AG10803 (cell line): ENCODE measurements at places on chromosomes 1 and 21.

- no peak for DNase-seq
Measured at GRCh38 chr1:201395936-201396335, 3.2 kb downstream of the LAD1 start.

DNA sequence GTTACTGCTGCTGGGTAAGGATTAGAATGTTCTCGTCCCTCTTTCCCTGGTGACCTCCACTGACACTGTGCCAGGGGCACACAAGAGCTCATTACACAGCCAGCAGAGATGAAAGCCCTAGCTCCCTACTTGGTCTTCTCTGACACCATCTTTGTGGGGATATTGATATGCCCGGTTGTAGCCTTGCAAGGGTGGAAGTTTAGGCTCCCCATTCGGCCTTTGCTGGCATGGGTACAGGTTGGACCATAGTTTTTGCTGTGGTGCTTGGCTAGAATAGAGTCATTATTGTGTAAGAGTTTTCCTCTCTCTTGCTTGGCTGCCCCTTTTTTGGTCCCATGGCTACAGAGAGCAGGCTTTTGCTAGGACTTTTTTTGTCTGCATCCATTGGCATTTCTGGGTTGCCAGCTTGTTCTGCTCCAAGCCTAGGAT, 12.3 kb downstream of the RAB4A start:
- DNase-seq = no peak

DNA sequence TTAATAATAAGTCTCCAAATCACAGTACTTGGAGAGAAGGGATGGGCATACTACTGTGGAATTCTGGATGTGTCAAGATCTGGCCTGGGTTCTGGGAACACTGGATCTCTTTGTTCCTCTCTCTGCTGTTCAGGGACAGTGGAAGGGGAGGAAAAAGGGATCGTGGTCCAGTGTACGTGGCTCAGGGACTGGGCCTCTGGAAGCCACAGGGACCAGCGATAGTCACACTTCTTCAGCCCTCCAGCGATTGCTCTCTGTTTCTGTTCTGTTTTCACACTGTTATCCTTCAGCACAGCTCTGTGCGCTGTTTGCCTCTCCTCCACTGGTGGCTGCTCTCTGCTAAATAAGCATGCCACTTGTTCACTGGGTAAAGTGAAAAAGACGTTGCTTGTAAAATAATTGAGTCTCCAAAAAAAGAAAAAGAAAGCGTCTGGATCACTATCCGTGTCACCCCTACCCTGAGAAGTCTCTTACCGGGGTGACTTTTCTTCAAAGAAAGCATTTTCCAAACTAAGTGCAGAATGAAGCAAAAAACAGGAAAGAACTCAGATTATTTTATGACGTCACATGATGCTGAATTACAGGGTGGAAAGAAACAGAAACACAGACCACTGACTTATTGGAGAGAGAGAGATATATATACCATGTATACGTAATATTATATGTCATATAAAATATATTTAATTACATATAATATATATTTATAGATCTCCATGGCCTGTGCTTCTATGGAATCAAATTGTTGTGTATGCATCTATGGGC, 279.4 kb downstream of the RGS7 start:
- DNase-seq = no peak

GRCh38 chr1:23751050-23751814, 8.0 kb downstream of the ELOA start:
- DNase-seq = peak; percentile 65

DNA sequence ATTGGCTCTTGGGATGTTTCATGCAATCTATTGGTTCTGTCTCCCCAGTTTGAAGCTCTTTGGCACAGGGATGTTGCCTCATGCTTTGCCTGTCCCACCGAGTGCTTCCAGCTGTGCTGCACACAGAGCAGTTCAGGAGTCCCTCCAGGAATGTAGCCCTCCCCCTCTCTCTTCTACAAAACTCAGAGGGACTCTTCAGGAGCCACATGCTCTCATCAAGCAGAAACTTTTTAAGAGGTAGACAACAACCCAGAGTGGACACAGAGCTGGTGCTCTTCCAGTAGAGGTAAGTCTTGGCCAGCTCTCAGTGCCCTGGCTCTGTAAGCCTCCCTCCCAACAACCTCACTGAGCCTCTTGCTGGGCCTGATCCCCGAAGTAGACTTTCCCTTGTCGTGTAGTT, 11.6 kb upstream of the ZNF697 start:
- peak; percentile 76 for DNase-seq

GRCh38 chr1:12472798-12473551, 145.0 kb downstream of the DHRS3 start:
- DNase-seq = no peak

DNA sequence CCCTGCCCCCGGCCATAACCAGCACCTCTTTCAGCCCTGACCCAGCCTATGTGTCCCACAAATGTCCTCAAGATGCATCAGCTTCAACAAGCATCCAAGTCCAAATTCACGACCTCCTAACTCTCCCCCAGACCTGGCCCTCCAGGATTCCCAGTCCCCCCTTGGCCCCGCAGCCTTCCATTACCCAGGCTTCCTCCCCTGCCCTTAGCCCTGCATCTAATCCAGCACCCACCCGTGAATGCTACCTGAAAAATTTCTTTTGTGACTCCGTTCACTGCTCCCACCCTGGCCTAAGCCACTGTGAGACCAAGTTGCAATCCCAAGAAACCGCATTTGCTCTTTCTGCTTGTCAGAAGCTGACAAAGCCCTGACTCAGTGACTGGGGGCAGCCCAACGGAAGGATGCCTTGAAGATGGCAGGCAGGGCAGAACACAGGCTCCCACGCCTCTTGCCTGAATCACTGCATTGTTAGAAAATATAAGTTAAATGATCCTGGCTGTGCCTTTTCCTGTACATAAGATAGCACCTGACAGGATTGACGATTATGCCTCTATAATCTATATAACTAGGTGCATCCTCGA, 939 bp upstream of the MFAP2 start:
- peak; percentile 95 for DNase-seq
